NCI-H1105 (cell line): ENCODE measurements at places on chromosomes 6 and 20.

DNA sequence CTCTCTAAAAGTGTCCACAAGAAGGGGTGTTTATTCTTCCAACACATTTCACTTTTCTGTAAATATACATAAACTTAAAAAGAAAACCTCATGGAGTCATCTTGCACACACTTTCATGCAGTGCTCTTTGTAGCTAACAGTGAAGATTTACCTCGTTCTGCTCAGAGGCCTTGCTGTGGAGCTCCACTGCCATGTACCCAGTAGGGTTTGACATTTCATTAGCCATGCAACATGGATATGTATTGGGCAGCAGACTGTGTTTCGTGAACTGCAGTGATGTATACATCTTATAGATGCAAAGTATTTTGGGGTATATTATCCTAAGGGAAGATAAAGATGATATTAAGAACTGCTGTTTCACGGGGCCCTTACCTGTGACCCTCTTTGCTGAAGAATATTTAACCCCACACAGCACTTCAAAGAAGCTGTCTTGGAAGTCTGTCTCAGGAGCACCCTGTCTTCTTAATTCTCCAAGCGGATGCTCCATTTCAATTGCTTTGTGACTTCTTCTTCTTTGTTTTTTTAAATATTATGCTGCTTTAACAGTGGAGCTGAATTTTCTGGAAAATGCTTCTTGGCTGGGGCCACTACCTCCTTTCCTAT is 17.9 kb downstream of the IRF4 start:
- DNase-seq: no peak

DNA sequence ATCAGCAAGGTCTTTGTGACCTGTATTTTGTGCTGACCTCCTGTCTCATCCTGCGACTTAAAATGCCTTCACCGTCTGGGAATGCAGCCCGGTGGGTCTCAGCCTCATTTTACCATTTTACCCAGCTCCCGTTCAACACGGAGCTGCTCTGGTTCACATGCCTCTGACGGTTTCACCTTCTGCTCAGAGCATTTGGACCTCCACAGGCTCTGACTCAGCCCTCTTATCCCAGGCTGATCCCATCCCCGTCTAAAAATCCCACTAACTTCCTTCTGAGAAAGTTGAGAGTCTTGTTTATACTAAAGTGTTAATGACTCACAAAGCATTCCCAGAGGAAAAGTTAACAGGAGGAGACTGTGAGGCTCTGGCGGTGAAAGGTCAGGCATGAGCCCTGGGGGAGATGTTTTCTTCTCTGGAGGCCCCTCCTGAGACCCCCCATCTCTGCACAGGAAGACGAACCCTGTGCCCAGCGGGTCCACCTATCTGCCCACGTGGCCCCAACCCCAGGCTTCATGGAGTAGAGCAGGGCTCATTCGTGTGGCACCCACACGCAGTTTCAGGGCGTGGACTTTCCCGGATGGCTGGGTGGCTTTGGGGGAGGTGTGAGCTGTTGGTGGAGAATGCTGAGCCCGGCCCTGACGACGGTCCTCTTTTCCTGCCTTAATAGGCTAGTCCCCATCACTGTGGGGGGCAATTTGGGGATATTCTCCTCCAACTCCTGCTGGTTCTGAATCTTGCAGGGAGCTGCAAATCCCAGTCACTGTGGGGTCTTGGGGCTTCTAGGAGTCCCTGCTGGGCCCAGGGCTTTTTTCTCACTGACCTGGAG is 3.3 kb upstream of the BIRC7 start:
- no peak for DNase-seq

DNA sequence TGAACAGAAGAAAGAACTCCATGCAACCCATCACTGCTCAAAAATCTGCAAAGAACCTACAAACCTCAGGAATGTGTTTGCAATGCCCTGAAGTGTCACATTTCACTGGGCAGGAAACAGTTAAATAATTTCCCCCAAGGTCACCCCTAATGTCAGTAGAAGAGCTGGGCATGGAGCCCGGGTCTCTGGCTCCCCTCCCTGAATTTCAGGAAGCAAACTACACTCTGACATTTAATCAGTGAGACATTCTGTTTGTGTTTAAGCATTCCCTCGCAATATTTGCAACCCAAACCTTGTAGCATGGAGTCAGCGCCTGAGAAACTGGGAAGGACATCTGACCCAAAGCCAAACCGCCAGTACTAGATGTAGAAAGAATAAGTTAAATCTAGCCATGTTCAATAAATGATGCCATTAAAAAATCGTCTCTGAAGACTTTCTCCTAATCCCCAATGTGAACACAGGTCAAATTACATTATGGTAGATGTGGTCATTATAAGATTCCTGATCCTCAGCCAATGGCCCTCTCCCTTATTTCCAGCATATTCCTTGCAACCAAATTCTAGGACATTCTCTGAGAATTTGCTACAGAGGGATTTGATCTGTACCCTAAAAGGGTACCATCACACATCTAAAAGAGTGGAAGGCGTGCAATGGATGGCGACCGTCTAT is 91.2 kb upstream of the ADTRP start:
- no peak for DNase-seq

DNA sequence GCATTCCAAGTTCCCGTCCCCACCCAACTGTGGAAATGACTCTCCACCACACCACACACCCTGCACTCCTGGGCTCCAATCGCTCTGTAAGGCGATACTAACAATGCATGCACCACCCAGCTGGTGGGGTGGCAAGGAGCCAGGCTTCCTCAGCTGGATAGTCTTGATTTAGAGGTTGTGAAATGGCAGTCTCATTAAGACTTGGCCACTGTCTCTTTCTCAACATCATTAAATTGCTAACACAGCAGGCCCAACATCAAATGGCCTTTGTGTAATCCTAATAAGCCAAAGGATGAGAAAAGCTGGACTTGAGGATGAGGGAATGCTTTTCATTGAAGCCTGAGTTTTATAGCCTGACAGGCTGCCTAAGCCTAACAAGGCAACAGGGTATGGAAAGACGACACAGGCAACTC is 223.7 kb downstream of the GMDS start:
- DNase-seq: peak; percentile 94

DNA sequence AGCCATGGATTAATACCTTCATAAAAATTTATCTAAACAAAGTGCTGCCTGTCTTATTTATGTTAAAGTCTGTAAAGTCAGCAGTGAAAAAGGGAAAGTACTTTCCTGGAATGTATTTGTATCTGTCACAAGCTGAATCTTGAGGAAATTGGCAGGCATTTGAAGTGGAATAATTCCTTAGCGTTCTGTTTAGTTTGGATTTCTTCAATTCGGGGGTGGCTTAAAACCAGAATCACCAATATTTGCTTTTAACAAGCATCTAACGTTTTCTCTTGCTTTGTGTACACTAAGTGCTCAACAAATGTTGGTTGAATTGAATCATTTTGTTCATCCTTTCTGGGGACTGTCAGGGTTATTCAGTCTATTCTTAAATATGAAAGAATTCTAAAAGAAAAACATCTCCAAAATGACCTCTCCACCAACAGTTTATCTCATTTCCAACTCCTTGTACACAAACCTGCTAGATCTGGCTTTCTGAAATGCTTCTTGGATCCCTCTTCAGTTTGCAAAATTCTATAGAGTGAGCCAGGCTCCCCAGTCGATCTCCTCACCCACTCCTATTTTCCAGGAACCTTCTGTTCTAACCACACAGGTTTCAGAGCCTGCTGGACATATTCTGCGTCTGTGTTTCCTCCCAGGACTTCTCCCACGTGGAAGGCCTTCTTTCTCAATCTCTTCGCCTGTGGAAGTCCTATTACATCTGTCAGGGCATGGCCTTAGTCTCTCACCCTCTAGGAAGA is 2.0 kb upstream of the NPEPL1 start:
- no peak for DNase-seq

DNA sequence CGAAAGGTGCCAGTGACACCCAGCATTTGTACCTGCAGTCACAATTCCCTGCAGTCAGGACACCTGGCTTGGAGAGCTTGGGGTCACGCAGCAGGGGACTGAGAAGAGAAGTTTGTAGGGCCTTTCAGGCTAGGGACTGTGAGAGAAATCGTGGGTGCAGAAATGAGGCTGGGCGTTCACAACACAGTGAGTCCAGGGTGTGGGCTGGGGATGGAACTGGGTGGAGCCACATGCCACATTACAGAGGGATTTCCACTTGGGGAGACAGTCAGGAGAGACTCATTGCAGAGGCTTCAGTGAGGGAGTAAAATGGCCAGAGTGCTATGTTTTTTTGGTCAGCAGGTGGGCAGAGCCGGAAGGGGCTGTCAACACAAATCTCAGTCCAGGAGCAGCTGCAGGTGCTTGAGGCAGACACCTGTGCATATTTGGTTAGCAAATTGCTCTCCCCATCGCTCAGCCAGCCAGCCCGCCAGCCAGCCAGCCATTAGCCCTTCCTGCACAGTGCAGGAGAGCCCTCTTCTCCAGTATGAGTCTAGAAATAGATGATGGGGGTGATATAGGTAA is 7.4 kb downstream of the ITPR3 start:
- peak; percentile 84 for DNase-seq

- no peak for DNase-seq
These were observed 287.1 kb downstream of the BTBD9 start for GRCh38 chr6:38352636-38353035.

GRCh38 chr6:16698997-16699868 is 62.0 kb downstream of the ATXN1 start:
- no peak for DNase-seq

GRCh38 chr20:32451682-32452461 is 93.7 kb downstream of the ASXL1 start:
- no peak for DNase-seq

GRCh38 chr20:63706027-63706695 is 1.6 kb downstream of the ARFRP1 start:
- DNase-seq: no peak

DNA sequence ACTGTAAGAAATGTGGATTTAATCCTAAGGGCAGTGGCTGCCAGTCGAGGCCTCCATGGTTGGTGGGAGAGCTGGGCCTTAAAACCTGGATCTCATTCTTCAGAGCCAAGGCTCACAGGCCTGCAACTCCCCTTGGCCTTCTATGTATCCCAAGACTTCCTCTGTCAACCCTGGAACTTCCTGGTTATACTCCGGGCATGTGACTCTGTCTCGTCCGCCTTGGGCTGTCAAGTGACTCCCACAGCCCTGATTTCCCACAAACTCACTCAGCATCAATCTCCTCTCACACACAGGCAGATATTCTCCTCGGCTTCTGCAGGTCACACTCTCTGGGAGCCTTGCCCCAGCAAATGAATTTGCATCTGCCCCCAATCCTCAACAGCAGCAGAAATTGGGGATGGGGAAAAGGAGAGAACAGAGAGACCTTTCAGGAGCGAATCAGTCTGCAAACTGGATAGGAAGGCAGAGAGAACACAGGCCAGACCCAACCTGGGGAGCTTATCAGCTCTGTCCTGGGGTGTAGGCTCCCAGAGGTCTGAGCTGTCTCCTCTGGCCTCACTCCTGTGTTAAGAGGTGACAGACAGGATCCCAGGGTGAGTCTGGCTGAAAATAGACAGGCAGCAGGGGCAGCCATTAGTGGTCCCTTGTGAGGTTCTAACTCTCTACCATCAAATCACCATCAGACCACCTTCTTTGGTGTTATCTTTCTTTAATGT is 30.4 kb upstream of the PREX1 start:
- DNase-seq: no peak
